ENCODE measurements at places on chromosomes 1 and 21.

DNA sequence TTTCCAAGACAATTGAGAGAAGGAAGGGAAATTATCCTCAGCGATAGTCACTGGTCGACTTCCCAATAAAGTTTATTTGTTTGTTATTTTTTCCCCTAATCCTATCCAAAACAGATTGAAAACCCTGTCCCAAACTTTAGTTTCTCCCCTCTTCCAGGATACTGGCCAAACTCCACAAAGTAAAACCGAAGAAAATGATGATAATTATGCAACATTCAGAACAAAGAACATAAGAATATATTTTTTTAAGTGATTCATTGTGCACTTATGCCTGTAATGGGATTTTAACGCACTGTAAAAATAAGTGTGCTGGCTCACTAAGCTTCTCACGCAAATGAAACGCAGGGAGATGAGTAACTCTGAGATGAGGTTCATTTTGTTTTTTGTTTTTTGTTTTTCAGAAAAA is 6.0 kb downstream of the GLIS1 start:
- no peak for DNase-seq

GRCh38 chr1:111097356-111098099 is 42.4 kb downstream of the DRAM2 start:
- no peak for DNase-seq

GRCh38 chr1:3618881-3619671 is 5.7 kb upstream of the TPRG1L start:
- peak; percentile 68 for DNase-seq

GRCh38 chr1:54854381-54855020 is 32.5 kb downstream of the DHCR24 start:
- DNase-seq, result no peak

GRCh38 chr1:94820936-94821335 is 779 bp downstream of the SLC44A3 start:
- no peak for DNase-seq

- DNase-seq, result no peak
Measured at GRCh38 chr1:11951901-11952300, 17.4 kb downstream of the PLOD1 start.
